ENCODE measurements at places on chromosomes 5 and 9.

- DNase-seq, result no peak
These were observed 420.3 kb downstream of the GABRG2 start for GRCh38 chr5:162487528-162488525.

- DNase-seq, result no peak
These were observed 19.0 kb downstream of the PTCH1 start for GRCh38 chr9:95497772-95498171.

DNA sequence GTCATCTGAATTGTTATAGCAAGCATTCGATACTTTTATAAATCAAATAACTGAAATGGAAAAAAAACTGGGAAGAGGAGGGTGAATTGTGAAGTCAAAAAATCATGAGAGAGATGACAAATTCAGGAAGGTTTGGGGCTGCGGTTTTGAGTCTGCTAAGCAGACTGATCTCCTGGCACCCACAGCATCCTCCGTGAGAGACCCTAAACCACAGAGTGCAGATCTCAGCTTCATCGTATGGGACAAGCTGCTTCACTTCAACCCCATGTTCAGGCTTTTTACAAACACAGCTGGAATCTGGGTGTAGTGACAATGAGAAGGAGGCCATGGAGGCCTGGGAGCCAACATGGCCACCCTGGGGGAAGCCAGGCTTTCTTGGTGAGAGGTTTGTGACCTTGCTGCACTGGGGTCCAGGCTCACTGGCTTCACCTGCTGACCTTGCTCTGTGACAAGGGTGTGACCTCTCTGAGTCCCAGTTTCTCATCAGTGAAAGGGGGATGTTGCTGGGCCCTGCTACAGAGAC is 19.4 kb downstream of the USP20 start:
- DNase-seq, result no peak

DNA sequence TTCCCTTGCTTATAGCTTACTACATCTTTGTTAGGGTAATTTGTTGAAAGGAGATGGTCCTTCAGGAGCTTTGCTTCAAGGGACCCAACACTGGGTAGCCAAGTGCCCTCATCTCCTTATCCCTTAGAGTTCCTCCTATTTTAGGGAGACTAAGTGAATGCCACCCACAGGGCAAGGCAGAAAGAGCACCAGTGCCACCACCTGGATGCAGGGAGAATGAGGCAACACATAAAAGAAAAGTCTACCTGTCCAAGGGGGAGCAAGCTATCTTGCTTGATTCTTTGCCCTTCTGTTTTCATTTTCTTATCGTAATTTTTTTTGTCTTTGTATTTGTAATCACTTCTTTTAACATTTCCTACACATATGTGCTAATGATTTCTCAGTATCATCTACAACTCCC is 205.5 kb downstream of the NPR3 start:
- no peak for DNase-seq

GRCh38 chr9:136995362-136995761 is 1.0 kb downstream of the CLIC3 start:
- no peak for DNase-seq

- no peak for DNase-seq
These were observed 348.0 kb downstream of the NPR3 start for GRCh38 chr5:33059081-33059480.

DNA sequence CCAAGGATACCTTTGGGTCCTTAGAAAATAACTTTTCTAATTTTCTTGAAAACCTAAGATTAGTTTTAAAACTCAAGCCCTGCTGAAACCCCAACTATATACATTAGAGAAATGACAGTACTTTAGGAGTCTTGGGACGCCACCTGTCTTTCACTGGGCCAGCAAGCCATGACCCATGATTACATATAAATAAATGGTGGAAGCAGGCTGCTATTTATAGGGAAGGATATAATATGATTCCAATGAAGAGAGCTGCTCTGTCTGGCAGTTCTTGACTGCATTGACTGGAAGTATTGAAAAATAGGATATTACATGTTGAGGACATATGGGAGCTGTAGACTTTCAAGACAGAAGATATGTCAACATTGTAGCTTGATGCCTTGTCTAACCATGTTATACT is 7.3 kb downstream of the JMY start:
- DNase-seq, result no peak

GRCh38 chr9:127102176-127102575 is 20.3 kb downstream of the ANGPTL2 start:
- no peak for DNase-seq

DNA sequence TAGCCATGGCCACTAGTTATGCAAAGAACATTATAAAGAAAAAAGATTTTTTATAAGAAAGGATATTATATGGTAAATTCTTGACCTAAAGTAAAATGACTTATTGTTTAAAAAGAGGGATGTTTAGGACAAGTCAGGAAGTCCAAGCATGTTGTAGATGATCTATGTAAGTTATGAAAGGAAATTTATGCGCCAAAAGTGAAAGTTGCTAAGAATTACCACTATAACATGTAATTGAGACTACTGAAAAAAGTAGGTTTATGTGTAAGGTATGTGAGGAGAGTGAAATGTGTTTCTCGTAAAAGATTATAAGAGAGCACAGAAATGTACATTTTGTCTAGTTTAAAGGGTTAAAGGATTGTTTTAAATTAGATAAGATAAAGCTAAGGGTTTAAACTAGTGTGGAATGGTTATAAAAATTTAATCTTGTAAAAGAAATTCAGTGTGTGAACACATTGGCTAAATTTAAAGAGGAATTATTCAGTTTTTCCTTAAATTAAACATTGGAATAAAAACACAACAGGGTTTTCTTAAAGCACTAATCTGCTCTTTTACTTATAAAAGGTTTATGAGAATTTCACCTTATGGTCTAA is 1100.4 kb upstream of the EDIL3 start:
- no peak for DNase-seq

- DNase-seq, result no peak
These were observed 488 bp downstream of the POLR1E start for GRCh38 chr9:37486256-37486615.

GRCh38 chr9:93586290-93587057 is 10.1 kb downstream of the PHF2 start:
- DNase-seq, result no peak

DNA sequence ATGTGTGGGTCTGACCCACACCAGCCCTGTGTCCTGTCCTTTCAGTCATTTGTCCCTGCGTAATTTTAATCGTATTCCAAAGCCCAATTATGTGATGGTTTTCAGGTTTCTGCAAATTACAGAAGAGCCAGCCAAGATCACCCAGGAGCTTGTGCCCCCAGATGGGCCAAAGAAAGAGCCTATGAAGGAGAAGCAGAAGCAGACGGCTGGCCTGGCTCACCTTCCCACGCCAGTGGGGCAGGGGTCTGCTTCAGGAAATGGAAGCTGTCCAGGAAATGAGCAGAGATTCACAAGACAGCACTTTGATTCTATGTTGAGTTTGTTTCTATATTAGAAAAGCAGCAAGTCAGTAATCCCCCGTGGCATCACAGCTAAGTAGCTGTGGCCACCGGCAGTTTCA is 11.7 kb downstream of the S1PR3 start:
- no peak for DNase-seq

DNA sequence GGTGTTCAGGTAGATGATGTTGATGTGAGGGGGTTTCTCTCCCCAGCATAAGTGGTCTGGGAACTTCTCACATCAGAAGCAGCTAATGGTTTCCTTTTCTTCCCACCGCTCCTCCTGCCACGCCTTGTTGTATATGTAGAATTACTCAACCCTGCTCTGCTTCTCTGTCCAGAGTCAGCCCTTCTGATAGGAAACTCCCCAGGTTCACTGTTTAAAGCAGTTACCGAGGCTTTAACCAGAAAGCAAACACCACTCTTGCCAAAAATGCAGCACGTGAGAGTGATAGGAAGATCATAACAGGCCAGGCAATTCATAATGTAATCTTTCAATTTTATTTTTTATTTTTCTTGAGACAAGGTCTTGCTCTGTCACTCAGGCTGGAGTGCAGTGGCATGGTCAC is 10.5 kb upstream of the TMEM252 start:
- no peak for DNase-seq

GRCh38 chr9:673966-674526 is 167.5 kb upstream of the DMRT1 start:
- DNase-seq, result no peak

GRCh38 chr9:111743275-111743674 is 51.5 kb downstream of the SHOC1 start:
- DNase-seq, result no peak

GRCh38 chr5:14660833-14661232 is 3.7 kb upstream of the OTULIN start:
- DNase-seq, result no peak

GRCh38 chr5:95518417-95518816 is 36.4 kb downstream of the SKIC3 start:
- DNase-seq, result no peak

- DNase-seq, result no peak
These were observed 14.4 kb upstream of the BOD1 start for GRCh38 chr5:173630724-173631365.

DNA sequence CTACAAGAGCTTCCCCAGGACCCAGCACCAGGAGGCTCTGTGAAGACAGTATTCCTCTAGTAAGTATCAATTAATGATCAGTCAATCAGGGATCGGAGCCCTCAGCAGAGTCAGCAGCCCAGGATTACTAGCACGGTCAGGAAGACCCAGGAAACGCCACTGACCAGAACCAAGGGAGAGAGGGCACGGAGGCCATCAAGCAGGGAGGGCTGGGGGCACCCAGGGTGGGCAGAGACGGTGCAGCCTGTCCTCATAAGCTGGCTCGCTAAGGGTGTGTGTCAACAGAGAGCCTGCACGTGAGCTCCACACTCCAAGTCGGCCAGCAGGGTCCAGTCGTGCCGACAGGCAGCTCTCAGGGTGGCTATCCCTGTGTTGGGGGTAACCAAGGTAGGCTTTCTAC is 29.0 kb downstream of the VAV2 start:
- DNase-seq, result no peak

DNA sequence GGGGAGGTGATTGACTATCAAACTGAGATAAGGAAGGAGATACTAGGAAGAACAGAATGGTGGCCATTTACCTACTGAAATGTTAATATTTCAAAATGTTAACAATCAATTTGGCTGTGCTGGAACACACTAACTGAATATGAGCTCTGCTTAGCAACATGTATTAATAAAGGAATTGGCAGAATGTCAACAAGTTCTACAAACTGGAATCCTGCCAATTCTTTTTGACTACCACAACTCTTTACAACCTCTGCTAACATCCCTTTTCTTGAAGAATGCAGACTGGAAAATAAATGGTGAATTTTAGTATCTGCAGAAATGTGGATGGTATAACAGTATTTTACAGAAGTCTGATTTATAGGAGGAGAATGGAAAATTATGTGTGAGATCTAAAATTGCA is 446.4 kb downstream of the ISL1 start:
- peak; percentile 2 for DNase-seq

DNA sequence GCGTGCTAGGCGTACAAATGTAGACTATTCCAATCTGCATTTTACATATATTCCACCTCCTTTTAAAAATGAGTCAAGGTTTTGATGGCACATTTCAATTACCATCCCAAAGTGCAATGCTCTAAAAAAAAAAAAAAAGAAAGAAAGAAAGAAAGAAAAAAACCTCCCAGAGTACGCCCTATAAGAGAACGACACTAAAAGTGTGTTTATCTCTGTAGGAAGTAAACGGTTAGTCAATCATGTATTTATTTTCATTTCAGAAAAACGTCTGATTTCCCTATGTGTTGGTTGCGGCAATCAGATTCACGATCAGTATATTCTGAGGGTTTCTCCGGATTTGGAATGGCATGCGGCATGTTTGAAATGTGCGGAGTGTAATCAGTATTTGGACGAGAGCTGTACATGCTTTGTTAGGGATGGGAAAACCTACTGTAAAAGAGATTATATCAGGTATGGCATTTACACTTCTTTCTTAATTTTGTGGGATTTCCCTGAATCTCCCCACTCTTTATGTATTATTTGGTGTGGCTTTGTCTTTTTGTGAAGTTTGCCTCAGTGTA is 1.1 kb downstream of the ISL1 start:
- no peak for DNase-seq

- DNase-seq, result peak; percentile 54
These were observed 14.4 kb downstream of the F2RL2 start for GRCh38 chr5:76608833-76609232.

- no peak for DNase-seq
These were observed 179.1 kb downstream of the SLIT3 start for GRCh38 chr5:169121630-169122420.

DNA sequence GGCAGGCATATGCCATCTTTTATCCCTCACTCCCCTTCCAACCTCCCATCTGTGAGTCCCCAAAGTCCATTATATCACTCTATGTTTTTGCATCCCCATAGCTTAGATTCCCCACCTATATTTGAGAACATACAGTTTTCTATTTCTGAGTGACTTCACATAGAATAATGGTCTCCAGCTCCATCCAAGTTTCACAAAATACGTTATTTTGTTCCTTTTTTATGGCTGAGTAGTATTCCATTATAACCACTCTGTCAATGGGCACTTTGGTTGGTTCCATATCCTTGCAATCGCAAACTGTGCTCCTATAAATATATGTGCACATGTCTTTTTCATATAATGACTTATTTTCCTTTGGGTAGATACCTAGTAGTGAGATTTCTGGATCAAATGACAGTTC is 178.6 kb downstream of the GAS1 start:
- DNase-seq, result no peak

DNA sequence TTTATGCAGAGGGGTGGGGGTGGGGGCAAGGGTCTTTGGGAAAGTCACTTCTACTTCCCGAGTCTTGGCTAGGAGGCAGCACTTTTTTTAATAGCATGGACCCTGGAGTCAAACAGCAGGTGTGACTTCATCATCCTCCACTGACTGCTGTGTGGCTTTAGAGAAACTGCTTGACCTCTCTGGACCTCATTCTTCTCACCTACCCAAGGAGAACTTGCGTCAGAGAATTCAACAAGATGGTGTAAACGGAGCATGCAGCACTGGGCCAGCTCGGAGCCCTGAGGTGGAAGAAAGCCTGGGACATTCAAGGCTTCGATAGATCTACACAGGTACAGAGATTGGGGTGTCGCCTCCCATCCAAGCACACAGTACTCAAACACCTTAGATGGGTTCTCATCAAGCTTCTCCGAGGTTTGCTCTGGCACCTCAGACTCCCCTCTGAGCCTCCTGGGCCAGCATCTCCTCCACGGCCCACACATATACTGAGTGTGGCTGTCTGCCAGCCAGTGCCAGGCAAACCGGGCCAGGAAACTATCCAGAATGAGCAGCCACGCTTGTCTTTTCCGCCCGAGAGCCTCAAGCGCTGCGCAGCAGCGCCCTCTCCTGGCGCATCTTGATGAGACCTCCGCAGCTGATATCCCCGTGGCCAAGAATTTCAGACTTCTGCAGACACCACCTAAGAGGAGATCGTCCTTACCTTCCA is 4.6 kb upstream of the SLC25A48 start:
- DNase-seq, result peak; percentile 80

DNA sequence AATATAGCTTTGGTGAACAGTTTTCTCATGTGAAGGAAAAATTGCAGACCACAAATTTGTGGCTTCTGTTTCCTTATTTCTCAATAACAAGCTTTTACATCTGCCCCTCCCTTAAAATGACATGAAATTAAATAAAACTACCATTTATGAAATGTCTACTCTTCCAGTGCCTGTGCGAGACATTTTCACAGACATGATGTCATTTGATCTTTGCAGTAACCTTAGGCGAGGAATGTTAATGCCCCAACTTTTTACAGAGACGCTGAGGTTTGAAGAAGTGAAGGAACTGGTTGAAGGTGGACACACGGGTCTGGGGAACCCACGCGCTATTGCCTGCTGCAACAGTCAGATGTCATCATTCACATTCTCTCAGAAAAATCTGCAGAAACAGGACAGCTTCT is 61.5 kb downstream of the OSTF1 start:
- DNase-seq, result no peak

- DNase-seq, result no peak
These were observed 99.3 kb upstream of the HCN1 start for GRCh38 chr5:45795458-45795857.
